ENCODE measurements at places on chromosomes 6 and 20.

DNA sequence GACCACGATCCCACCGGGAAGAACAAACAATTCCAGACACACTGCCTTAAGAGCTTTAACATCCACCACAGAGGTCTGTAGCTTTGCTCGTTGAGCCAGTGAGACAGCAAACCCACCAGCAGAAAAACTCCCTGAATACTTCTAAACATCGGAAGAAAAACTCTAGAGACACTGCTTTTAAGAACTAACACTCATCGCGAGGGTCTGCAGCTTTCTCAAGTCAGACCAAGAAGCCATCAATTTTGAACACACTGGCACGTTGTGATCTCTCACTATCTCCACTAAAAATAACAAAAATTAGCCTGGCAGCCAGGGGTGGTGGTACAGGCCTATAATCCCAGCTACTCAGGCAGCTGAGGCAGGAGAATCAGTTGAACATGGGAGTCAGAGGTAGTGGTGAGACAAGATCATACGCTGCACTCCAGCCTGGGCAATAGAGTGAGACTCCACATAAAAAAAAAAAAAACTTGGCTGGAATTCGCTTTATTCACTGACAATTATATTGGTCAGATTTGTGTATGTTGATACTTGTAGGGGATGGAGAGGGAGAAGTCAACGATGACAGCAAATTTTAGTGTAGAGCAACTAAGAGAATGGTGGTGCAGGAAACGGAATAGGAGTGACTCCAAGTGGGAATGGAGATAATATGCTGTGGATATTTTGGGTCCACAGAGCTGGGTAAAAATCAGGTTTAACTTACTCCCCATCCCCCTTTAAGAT lies 860 bp upstream of the TMEM14C start:
- no peak for DNase-seq

DNA sequence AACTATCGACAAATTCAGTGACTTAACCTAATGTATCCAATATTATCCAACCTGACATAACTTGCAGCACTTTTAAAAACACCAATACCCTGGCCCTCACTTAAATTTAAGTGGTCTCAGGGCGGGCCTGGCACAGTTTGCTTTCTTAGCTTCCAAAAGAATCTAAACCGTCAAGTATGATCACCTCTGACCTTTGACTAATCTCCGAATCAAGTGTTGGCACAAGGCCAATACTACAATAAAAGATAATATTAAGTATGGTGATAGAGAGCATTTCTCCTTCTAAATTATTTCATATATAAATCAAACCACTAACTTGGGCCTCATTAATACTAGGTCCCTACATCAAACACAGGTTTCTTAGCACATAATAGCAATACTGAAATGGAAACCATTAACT lies 153.0 kb downstream of the PTPRK start:
- DNase-seq = no peak

GRCh38 chr6:128572294-128572693 lies 51.9 kb upstream of the PTPRK start:
- DNase-seq = no peak

GRCh38 chr20:24969186-24970029 lies 20.3 kb downstream of the CST7 start:
- no peak for DNase-seq

GRCh38 chr6:104704191-104704590 lies 155.5 kb downstream of the HACE1 start:
- no peak for DNase-seq

DNA sequence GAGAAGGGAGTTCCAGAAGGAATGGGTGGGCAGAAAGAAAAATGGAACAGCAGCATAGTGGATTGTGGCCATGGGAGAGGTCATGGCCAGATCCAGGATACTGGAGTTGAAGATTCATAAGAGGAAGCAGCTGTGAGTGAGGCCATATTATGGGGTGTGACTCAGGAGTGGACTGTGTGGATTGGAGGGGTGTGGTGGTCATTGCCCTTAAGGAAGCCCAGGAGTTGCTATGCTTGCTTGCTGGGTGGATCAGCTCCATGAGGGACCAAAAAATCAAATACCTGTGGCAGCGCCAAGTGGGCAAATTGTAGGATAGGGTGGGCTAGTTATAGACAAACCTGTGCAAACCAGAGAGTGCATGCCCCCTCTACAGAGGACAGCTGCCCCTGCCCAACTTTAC lies 18.3 kb downstream of the LRRC1 start:
- DNase-seq = no peak

DNA sequence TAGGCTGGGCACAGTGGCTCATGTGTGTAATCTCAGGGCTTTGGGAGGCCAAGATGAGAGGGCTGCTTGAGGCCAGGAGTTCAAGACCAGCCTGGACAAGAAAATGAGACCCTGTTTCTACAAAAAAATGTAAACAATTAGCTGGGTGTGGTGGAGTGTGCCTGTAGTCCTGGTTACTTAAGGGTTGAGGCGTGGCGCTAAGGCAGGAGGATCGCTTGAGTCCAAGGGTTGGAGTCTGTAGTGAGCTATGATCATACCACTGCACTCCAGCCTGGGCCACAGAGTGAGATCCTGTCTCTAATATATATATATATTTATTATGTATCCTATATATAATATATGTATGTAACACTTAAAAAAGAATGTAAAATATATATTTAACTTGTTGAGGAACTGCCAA lies 7.9 kb upstream of the ABRACL start:
- no peak for DNase-seq

GRCh38 chr20:50242863-50243609 lies 52.4 kb downstream of the CEBPB start:
- DNase-seq = no peak

DNA sequence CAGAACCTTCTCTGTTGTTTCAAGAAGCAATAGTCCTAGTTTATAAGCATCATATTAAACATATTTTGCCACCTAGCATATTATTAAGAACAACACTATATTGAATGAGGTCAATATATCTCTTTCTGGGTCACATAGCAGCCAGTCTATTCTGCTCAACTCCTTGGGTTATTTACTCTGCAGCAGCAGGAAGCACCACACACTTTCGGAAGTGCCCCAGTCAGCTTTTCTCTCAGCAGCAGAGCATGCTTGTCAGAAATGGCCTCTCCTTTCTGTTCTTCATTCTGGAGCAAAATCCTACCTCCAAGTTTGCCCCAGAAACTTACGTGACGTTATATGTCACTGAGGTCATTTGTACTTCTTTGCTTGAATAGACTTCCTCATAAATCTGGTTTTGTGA lies 22.7 kb downstream of the CFAP206 start:
- no peak for DNase-seq
